ENCODE measurements at places on chromosomes 4 and X. TPM values are rescaled to one million over a fixed set of nuclear protein-coding genes. Genes with fewer than 3 reads are reported as not detected.

Gene ABCE1
- total RNA-seq = 176 TPM

Gene DNAAF6
- total RNA-seq = not detected

Gene TBX22
- total RNA-seq = not detected

Gene PAGE4
- total RNA-seq = not detected

Gene MMRN1
- total RNA-seq = not detected

DNA sequence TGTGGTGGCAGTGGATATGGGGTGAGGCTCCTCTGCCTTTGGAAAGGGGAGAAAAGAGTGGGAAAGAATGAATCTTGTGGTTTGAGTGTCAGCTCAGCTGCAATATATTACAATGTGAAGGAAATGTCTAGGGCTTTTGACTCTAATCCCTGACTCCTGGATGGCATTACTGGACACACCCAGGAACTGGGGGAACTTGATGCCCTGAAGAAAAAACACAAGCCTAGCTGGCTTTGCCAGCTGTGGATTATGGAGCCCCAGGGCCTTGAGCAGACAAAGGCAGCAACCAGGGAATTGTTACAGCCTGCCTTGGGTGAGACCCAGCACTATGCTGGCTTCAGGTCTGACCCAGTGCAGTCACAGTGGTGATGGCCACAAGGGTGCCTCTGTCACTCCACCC lies 57.1 kb upstream of the CYSLTR1 start:
- no peak for DNase-seq

DNA sequence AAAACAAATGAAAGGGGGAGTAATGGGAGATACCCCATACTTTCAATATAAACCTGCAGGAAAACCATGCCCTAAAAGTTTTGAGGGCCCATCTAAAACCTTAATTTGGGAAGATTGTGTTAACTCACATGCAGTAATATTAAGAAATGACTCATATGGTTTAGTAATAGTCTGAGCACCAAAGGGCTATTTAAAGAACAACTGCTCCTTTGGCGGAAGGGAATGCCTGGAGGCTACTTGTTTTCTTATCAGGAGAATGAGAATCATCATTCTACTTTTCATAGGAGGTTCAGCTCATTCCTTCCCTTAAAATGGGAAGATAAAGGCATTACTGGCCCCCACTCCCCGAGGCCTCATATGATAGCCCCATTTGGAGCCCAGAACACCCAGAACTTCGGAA lies 47.6 kb downstream of the SPIN3 start:
- DNase-seq = no peak

DNA sequence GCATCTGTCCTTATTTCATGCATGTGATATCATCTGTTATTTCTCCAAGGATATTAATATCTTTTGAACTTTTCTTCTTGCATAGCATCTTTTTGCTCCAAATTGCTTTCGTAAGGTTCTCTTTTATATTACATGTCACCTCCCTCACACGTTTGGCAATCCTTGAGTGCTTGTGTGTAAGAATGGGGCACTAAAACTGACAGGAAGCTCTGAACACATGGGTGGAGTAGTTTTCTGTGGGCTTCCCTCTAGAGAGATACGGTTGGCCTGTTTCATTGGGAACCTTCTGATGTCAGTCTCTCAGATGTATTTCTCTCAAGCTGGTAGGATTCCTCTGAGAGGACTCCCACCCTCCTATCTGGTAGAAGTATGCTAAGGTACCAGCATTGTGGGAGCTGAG lies 223.0 kb downstream of the MID1 start:
- no peak for DNase-seq

DNA sequence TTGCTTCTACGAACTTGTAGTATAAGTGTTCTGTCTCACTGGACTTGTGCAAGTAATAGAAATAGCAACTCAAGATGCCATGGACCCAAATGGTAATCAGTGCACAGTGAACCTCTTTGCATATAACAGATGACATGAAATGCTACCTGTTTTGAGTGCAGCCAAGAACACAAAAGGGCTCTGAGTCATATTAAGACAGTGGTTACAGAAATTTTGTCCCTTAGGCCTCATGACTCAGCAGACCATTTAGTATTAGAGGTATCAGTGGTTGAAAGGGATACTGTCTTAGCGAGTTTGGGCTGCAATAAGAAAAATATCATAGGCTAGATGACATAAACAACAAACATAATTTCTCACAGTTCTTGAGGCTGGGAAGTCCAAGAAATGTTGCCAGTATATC lies 502.9 kb upstream of the PCDH10 start:
- no peak for DNase-seq

DNA sequence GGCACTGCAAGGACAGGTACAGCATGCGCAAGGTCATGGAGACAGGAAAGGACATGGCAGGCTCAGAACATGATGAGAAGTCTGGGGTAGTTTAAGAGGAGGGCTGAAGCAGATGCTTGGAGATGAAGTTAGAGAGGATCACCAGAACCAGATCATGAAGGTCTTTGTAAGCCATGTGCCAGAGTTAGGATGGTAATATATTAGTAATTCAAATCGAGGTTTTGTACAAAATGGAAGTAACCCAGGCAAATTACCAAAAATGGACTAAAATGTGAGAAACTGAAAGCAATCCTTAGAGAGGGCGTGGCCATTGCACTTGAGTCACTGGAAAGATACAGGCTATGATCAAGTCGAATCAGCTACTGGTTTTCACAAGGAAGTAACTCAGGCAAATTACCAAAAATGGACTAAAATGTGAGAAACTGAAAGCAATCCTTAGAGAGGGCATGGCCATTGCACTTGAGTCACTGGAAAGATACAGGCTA lies 13.5 kb downstream of the RXFP1 start:
- no peak for DNase-seq

All from activated T-helper 1 cell treated with anti-CD3 and anti-CD28 coated beads, Interleukin-12 subunit alpha, Interleukin-12 subunit beta, Interleukin-2, Interleukin-4 antibody, amounts not matched to agents 30 ng/mL and 10 ng/mL and 1 ng/mL, durations not matched to agents 14 hours and 24 hours and 36 hours (primary cell).